Inflammatory macrophage treated with lipopolysaccharide for 1 hour (primary cell): ENCODE measurements at places on chromosomes 5 and 9.

DNA sequence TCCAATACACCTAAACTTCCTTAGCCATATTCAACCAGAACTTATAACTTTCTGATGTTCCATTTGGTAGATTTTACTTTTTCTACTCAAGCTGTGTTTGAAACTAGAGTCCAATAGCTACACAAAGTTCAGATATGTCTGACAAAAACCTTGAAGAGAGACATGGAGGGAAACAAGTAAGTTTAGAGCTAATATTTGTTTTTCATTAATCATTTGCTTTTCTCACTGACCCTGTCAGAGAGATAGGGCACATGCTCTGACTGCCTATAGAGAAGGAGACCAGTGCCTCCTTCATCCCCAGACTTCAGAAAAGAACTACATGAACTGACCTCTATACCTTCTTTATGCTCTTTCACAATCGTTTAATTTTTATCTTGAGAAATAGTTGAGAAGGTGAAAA lies 157.0 kb upstream of the PPP1R2B start:
- DNase-seq, result no peak

GRCh38 chr9:85258236-85258635 lies 483.5 kb downstream of the AGTPBP1 start:
- DNase-seq, result no peak

GRCh38 chr5:102691434-102691833 lies 63.7 kb upstream of the PAM start:
- DNase-seq, result no peak

- DNase-seq, result no peak
Measured at GRCh38 chr9:125183054-125183453, 6.5 kb downstream of the PPP6C start.

GRCh38 chr9:71363286-71363961 lies 242.0 kb upstream of the TRPM3 start:
- DNase-seq, result no peak

DNA sequence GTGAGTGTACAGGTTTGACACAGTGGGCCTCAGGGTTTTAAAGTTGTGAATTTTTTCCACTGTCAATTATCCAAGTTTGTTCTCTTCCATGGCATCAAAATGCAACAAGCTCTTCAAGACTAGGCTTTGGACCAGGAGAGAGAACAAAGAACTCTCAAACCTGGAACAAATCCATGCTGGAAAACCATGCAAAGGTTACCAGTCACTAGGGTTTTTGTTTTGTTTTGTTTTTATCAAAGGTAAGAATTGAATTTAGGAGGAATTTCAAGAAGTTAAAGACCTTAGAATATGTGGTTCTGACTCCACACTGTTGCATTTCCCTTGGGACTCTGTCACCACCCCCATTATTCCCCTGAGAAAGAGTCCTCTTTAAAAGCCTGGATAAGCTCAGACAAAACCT lies 191.1 kb upstream of the PIK3R1 start:
- DNase-seq, result no peak

DNA sequence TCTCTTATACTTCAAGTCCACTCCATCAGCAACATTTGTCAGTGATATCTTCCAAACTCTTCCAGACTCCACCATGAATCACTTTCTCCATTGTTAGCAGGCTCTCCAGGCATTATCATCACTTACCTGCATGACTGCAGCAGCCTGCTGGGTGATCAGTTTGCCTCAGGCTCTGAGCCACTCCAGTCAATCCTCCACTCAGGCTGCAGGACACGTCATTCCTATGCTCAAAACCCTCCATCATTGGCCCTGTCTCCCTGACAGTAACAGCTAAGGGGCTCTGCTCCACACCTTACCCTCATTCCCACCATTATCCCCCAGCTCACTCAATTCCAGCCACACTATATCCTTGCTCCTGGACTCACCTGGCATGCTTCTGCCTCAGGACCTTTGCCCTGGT lies 10.7 kb downstream of the DIRAS2 start:
- no peak for DNase-seq

DNA sequence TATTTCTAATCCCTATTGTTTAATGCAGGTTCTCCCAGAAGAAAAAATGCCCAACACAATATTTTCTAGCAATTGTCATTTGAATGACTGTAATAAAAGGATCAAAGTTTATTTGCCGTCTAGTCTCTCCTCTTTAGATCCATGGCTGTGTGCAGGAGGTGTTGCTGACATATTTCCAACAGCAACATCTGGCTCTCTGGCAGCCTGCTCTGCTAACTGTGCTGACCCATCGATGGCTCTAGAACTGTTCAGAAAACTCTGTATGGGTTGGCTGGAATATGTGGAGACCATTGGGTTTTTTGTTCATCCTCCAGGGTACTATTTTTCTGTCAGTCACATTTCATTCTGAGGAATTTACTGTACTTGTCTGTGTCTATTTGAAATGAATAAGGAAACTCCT lies 202.0 kb upstream of the SLC27A6 start:
- no peak for DNase-seq

- DNase-seq, result no peak
Measured at GRCh38 chr9:68640421-68641089, 64.5 kb upstream of the PIP5K1B start.

- DNase-seq, result no peak
Measured at GRCh38 chr9:91220491-91221135, 141.1 kb downstream of the AUH start.

GRCh38 chr5:168916852-168917251 lies 337.7 kb upstream of the PANK3 start:
- DNase-seq, result no peak

- DNase-seq, result no peak
Measured at GRCh38 chr5:67310740-67311139, 114.1 kb upstream of the CD180 start.

- DNase-seq, result peak; percentile 33
Measured at GRCh38 chr9:137530331-137530730, 19.9 kb downstream of the PNPLA7 start.

- DNase-seq, result no peak
Measured at GRCh38 chr5:148949841-148950470, 112.9 kb downstream of the SH3TC2 start.

GRCh38 chr5:176373100-176373818 lies 8.0 kb downstream of the ARL10 start:
- DNase-seq, result no peak

DNA sequence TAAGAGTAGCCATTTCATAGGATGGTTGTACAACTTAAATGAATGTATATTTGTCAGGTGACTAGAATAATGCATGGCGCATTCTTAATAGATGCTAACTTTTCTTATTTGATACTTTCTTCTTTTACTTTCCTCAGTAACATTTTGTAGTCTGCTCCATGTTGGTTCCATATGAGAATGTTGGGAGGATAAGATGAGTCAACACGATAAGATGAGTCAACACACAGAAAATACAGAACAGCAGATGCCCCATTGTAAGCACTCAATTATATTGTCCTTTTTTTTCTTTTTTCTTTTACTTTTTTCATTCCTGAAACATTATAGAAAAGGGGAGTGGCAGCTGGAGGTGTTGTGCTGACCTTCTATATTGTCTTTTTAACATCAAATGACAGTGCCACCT lies 92.3 kb upstream of the SPATA31C2 start:
- DNase-seq, result no peak

DNA sequence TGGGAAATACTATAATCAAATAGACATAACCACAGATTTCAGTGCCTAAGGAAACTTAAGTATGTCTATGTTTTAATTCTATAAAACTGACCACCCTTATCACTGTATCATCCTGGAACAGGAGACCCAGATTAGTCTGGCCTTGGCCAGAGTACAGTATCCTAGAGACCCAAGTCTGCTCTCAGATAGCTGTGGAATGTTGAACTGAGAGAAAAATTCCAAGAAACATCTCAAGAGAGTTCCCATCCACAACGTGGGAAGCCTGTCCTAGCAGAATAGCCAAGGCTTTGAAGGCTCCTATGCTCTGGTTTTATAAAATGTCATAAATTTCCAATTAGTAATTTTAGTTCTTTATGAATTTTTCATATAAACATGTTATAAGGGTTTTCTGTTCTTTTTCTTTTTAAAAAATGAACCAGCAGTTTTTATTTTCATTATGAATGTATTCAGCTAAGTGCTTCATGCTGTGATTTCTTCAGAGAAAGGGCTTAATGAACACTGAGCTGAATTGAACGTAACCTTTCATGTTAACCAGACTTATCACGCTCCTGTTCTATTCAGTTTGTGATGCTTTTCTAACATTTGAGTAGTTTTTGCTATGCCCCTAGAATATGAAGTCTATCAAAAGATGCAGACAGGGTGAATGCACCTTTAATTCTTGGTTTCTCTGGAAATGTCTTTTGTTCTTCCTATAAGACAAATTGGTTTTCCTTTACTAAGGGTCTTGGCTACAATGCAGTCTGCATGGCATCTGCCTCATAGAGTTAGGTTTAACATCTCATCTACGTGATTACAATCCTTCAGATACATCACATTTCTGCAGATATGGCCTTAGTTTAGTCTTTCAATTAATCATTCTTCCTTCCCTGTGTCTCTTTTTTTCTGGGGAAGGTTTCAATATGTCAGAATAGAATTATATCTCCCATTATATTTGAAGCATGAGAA lies 230.8 kb downstream of the CYLC2 start:
- no peak for DNase-seq

- no peak for DNase-seq
Measured at GRCh38 chr9:114733816-114734215, 51.8 kb upstream of the TEX48 start.
